ENCODE measurements at places on chromosomes 2 and 18.

GRCh38 chr2:239717319-239717675 lies 307.8 kb downstream of the NDUFA10 start:
- DNase-seq = no peak

- no peak for DNase-seq
These were observed 221.1 kb upstream of the ATP5MC3 start for GRCh38 chr2:175402571-175402970.

- DNase-seq = no peak
These were observed 164.3 kb upstream of the APCDD1 start for GRCh38 chr18:10289951-10290637.

DNA sequence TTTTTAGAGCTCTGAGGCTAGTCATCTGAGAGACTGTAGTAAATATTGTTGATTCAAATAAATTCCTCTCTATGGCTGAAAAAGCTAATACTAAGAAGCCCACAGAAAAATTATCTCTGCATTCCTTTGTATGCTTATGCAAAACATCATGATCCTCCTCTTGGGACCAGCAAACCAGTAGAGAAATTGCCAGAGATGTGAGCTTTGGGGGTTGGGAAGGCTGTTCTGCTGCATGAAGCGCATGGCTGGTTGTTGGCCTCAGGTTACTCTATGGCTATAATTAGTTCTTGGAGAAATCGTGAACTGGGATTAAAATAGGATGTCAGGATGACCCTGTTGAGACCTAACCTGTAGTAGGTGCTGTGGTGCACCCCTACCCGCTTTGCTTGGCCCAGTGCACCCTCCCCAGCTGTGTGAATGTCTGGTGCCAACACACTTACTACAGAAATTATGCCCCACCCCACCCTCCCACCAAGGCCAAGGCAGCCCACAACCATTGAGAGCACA lies 35.5 kb upstream of the C1D start:
- DNase-seq = no peak

DNA sequence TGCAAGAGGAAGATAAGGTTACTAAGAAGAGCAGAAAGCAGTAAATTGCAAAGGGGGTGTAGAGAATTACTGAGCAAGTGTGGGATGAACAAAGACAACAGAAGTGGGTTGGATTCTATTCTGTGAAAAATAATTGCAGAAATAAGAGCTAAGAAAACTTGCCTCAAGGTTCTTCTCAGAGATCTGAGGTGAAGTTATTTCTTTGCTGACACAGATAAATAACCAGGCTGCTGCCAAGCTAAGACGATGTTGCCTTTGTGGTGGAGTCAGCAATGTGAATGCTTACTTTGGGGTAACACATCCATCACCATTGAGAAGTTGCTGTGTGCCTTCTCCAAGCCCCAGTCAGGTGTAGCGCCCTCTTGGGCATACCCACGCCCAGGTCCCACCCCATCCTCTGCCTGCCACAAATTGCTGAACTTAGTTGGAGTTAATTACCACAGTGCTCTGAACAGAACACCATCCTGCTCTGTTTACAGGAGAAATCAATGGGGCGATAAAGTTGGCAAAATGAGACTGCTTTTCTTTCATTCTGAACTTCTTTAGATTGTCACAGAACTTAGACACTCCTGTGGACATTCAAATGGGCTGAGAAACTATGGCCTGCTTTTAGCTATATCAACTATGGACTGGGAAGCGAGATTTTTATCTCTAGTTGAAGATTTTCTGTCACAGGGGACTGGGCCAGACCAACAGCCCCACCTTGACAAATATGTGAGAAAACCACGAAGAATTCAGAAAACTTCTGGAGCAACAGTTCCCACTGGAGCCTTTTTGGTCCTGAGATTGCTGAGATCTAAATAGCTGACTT lies 283.6 kb downstream of the TMX3 start:
- DNase-seq = no peak

GRCh38 chr18:8794156-8794933 lies 89.0 kb downstream of the MTCL1 start:
- DNase-seq = no peak

- DNase-seq = no peak
These were observed 73.2 kb upstream of the NRP2 start for GRCh38 chr2:205609113-205609512.

DNA sequence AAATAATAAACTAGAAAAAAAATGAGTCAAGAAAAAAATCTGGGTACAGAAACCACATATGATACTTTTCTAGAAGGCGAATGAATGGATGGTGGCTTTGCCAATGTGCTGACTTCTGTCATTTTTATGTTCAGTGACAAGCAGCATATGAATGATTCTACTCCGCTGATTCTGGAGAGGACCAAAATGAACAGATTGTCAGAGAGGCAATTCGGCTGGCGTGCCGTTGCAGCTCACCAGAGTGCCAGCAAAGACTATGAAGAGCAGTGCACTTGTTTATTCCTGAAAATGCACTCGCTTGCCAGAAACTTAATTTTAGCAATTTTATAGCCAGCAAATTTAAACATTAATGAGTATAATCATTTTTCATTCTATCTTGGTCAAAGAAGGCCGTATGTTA lies 105.9 kb upstream of the NYAP2 start:
- no peak for DNase-seq

All from stimulated activated CD8-positive, alpha-beta memory T cell treated with anti-CD3 and anti-CD28 coated beads, Interleukin-7, amount 100 ng/mL, for 1 hour (primary cell).